ENCODE measurements at places on chromosomes 4 and X.

DNA sequence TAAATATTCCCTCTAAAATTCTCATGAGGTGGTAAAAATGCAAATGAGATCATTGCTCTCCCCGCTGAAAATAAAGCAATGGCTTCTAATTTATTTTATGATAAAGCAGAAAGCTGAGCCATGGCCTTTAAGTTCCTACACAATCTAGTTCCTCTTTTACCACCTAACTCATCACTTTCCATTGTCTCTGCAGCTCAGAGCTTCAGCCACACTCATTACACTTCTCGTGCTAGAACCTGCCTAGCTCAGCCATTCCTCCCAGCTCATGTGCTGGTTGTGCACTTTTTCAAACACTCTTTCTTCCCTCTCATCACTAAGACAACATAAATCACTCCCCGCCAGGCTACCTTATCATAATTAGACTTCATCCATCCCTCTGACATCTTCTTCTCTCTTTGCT, 1112.1 kb upstream of the PRKX start:
- DNase-seq = no peak

DNA sequence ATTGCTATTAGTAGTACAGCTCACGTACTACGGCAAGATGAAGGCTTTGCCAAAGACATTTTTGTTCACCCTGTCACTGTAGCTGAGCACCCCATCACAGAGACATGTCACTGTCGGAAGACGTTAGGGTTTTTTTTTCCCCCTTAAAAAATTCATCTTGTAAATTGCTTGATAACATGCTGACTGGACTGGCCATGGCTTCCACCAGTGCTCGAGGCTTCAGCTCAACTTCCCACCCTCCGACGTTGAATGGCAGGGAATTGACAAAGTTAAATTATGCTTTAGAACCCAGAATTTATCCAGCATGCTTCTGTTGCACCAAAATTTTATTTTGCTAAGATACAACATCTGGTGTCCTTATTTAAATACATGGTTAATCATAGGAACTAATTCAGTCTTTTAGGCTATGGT, 707 bp upstream of the OTUD4 start:
- DNase-seq = no peak

DNA sequence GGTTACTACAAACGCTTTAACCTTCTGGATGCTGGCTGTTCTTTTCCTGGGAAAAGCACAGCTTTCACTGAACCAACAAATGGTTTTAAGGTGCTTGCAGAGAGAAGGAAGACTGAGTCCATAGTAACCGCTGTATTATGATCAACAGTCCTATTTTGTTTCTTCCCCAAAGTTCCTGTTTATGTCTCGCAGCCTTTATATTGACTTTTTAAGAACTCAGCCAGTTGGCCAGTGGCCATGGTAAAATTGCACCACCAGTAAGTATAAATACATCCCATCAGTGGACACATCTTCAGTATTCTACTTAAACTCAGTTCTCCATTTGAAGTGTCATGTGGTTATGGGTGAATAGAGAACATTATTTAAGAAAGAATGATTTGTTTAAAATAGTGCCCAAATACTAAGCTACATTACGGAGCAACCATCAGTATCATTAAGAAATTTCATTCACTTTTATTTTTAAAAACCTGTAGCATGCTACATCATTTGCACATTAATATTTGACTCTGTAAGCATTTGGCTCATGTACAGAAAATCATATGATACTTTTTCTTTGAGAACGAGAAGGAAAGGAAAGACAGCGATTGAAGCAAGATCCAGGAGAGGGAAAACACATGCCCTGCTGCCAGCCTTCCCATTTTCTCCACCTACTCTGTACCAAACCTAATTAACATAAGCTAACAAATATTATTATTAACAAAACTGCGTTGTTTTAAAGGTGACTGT, 287.0 kb downstream of the ARHGAP24 start:
- no peak for DNase-seq

DNA sequence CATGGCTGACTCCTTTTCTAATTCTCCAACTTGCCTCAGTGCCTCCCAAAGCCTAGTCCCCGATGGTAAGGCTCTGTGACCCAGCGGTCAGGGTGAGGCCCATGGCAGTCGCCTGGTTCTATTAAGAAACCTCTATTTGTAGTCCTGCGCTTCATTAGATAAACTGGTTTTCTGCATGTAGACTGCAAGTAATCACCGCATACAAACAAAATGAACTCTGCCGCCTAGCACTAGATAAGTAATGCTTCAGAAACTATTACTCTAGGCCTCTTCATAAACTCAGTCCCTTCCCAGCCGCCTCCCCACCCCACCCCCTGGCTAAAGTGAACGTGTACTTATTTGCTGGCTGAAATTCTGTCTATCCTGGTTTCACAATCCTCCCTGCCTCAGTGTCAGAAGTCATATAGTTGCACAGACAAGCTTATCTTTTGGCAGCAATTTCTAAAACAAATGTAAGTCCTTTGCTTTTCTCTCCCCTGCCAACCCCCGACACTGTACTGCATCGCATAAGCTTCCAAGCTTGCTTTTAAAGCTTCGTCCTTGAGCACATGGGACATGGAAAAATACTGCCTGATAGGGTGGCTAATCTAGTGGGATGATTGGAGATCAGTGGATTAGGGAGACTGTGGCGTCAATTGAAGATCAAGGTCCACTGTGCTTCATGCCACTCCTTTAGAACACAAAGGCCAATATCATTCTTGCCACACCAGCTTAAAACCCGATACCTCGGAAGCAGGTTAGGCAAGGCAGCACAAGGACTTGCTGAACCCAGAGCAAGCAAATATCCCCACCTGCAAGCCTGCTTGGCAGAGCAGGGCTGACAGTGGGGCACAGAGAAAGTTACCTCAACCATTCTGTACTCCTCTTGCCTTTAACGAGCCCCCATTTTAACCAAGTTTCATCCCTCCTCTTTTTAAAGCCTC, 125.8 kb downstream of the IRF2 start:
- DNase-seq = no peak

DNA sequence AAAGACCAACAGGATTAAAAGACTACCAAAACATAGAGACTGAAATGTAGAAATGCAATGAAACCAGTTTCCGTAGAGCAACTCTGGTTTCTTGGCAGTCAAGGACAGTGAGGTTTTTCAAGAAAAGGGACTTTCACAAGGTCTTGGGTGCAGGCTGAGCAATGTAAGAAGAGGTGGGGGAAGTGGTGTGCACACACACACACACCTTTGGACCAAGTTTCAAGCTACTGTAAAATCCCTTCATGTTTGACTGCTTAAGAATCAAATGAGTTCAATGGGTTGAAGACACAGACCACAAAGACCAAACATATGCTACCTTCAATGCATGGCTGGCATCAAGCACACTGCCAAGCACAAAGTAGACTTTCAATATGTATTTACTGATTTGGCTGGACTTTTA, 17.8 kb upstream of the MCF2 start:
- no peak for DNase-seq

DNA sequence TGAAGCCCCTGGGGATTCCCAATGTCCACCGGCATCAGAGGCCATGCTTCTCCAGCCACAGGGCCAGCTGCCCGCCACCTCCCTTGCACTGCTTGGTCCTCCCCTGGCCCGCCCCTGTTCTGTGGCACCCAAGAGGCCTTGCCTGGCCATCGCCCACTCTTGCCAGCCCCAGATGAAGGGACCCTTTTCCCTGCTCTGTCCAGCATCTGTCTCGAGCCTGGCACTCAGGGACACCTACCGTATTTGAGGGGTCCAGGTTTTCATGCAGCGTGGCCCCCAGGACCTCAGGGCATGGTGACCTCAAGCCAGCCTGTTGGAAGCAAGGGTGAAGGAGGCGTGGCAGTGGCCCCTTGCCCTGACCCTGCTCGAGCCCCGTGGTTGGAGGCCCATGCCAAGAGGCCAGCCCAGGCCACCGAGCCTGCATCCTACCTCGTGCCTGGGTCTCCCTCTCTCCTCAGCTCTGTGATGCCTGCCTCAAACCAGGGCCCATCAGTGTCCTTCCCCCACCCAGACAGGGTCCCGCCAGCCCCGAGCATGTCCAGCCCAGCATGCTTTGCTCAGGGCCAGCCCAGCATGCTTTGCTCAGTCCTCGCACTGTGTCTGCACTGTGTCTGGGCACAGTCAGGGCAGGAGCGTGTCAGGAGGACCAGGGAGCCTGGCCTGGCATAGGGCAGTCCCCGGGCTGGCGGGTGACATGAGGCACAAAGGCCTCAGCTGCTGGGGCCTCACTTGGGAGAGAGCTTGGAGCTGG, 14.3 kb upstream of the FGFR3 start:
- no peak for DNase-seq

GRCh38 chr4:148090029-148090428, 352.2 kb downstream of the NR3C2 start:
- DNase-seq = no peak

- DNase-seq = peak; percentile 10
These were observed 50.0 kb upstream of the CLCN4 start for GRCh38 chrX:10106806-10107205.

DNA sequence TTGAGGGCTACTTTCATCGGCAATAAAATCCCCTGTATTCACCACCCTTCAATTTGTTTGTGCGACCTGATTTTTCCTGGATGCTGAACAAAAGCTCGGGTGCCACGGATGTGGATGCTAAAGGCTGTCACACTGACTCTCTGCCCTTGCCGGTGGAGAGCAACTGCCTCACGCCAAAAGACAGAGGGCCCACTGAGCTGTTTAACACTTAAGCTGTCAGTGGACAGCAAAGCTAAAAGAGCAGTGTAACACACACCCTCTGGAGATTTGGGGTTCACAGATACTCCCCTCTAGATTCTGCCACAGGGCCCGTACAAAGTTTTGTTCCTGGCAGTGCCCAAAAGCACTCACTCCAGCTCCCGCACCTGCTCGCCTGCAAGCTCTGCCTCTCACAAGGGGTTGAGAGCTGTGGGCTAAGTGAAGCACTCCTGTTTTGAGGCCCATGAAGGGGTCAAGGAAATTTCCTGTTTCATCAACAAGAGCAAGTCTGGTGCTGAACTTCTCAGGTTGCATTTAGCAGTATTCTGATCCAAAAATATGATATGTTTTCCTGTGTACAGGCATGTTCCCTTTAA, 1571.9 kb downstream of the ADGRL3 start:
- DNase-seq = no peak

All from stimulated activated CD4-positive, alpha-beta T cell treated with anti-CD3 and anti-CD28 coated beads, Interleukin-1b, Interleukin-23, amount 100 ng/mL, for 1 hour (primary cell).